ENCODE measurements at places on chromosomes 11 and 22. TPM values are rescaled to one million over a fixed set of nuclear protein-coding genes. Genes with fewer than 3 reads are reported as not detected.

TRPM5 gene
- total RNA-seq, result not detected

DNA sequence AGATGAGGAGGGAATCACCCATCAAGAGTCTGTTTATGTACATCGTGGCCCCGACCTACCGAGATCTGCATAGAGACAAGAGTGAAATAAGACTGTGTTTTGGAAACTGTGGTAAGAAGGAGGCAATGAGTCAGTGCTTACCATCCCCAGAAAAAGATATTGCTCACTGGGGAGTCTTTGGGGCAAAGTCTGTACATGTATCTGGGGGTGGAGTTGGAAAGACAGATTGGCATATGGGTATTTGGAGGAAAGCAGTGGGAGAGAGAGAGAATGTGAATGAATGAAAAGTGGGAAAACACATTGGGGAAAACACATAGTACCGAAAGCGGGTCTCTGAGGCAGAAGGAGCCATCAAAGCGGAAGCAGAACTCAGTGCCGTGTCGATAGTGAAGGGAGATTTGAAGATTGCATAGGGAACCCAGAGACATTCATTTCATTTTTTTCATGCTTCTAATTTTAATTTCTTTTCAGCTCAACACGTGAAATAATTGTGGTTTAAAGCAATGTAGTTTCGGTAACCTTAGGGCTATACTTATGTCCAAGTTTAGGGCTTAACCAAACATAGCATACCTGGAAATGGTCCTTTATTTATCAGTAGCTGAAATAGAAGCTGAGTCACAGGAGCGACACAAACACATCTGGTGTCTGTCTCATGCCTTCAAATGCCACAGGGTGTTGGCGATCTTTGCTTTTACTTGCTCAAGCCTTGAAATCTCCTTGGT lies 98.6 kb upstream of the CD44 start:
- DNase-seq, result no peak

DNA sequence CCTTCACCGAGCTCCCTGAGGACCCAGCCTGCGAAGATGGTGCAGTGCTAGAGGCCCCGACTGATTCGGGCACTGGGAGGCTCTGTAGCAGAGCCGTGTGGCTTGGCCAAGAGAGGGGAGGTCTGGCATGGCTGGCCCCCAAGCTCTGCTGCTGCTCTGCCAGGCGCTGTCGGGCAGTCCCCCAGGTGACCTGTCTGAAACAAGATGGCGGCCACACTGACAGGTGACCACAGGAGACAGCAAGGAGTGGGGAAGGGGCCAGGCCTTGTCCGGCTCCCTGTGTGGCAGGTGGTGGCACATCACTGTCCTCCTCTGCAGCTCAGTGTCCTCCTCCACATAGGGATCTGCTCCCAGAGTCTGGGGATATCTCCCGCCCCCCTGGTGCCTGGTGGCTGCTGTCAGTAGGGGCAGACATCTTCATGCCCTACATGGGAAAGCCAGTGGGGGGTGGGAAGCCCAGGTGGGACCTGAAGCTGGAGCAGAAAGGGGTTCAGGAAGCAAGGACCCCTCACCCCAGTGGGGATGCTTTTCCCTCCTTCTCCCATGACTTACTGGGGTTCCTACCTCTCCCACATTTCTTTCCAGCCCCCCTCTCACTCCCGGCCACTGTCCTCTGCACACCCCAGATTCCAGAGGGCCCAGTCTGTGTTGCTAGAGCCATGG lies 40.1 kb upstream of the WNT11 start:
- no peak for DNase-seq

CD3D gene
- not detected for total RNA-seq

DNA sequence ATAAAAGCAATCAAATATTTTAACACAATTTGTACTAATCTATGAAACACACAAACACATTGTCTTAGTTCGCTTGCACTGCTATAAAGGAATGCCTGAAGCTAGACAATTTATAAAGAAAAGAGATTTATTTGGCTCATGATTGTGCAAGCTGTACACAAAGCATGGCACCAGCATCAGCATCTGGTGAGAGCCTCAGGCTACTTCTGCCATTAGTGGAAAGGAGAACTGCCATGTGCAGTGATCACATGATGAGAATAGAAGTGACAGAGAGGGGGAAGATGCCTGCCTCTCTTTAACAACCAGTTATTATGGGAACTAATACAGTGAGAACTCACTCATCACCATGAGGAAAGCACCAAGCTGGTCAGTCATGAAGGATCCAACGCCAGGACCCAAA lies 105.1 kb downstream of the GUCY1A2 start:
- no peak for DNase-seq

GRCh38 chr11:33016654-33017053 lies 976 bp downstream of the DEPDC7 start:
- no peak for DNase-seq

DNA sequence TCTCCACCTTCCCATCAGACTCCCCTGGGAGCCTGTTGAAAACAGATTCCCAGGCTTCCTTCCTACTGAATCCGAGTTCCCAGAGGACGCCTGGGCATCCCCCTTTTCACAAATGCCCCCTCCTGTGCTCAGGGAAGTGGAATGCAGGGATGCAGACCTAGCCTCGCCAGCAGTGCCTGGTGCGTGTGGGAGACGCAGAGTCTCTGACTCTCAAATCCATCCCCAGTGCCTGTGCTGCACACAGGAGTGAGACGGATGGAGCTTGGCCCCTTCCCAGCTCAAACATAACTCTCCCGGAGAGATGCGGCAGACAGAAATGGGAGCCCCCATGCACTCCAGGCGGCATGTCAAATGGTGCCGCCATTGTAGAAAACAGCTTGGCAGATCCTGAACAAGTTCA lies 62.6 kb downstream of the CTTN start:
- no peak for DNase-seq

DNA sequence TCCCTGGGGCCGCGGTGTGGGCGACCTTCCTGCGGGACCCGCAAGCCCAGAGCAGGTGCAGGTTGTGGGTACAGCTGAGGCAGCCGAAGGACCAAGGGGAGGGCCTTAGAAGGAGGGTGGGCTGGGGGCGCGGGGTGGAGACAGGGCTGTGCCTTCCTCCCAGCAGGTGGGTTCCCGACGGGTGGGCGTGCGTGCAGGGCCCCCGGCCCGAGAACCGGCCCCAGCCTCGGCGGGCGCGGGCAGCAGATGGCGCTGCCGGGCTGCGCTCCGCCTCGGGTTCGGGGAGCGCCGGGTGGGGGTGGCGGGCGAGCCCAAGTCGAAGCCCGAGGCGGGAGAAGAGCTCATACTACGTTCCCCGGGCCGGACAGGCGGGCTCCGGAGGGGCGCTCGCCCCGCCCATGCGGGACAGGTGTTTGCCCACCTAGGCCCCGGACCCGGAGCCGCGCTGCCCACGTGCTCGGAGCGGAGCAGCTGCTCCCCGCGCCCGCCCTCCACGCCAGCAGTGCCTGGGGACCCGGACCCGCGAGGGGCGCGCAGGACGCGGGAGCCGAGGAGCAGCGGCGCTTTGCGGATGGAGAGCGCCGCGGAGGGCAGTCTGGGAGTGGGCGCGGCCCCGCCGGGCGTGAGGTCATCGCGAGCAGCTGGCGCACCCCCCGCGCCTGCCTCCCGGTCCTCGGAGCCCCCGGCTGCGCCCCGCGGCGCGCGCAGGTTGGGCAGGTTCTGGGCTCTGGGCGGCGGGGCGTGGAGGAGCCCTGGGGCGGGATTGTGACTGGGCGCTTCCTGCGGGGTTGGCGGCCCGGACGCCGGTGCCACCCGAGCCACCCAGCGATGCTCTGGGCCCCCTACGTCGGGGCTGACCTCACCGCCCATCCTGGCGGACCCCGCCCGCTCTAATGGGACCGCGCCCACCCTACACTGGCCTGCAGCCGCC lies 25.3 kb downstream of the DUSP8 start:
- DNase-seq, result no peak

INS gene
- not detected for total RNA-seq

- DNase-seq, result no peak
Observed at GRCh38 chr11:12246989-12247388, 130.4 kb upstream of the PARVA start.

GRCh38 chr22:45125188-45125587 lies 38.5 kb upstream of the NUP50 start:
- no peak for DNase-seq

- no peak for DNase-seq
Observed at GRCh38 chr11:124987096-124987495, 33.1 kb downstream of the CCDC15 start.

- no peak for DNase-seq
Observed at GRCh38 chr11:122153746-122154145, 37.7 kb upstream of the BLID start.

TMEM45B gene
- total RNA-seq, result 0.35 TPM

SELENOM gene
- 120 TPM for total RNA-seq
